Muscle of arm (tissue), 14 donors: ENCODE measurements at places on chromosomes 7 and 10.

GRCh38 chr7:37069336-37069735 lies 345.0 kb upstream of the AOAH start:
- no peak for DNase-seq

DNA sequence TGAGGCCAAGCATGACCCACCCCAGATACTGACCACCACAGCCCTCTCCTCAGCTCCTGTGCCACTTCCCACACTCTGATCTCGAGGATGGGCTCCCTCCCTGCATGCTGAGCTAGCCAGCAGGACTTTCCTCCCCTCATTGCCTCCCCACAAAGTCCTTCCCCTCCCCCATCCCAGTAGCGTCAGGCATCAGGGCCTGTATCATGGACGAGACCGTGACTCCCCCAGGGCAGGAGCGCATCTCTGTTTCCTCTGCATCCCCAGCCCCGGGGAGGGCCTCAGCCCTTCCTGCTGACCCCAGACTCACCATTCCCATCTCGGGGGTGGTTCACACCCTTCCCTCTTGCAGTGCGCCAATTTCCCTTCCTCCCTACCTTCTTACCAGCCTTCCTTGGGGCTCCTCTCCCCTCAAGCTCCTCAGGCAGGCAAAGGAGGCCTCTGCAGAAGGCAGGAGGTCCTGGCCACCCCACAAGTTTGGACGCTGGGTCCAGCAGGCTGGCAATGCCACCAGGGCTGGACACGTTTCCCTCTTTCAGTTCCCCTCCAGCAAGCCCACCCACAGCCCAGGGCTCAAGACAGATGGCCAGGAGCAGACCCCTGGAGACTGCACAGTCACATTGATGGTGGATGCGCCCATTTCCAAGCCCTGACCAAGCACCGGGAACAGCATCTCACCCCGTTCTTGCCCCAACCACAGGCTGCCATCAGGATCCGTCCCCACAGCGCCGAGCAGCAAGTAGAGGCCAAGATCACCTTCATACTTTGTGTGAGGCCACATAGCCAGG lies 36.5 kb downstream of the GRID1 start:
- DNase-seq = no peak

- no peak for DNase-seq
Measured at GRCh38 chr10:126124046-126124445, 227.7 kb downstream of the FANK1 start.

- no peak for DNase-seq
Measured at GRCh38 chr7:140903741-140904480, 20.8 kb downstream of the BRAF start.

GRCh38 chr10:46091828-46092523 lies 45.9 kb upstream of the MSMB start:
- no peak for DNase-seq

DNA sequence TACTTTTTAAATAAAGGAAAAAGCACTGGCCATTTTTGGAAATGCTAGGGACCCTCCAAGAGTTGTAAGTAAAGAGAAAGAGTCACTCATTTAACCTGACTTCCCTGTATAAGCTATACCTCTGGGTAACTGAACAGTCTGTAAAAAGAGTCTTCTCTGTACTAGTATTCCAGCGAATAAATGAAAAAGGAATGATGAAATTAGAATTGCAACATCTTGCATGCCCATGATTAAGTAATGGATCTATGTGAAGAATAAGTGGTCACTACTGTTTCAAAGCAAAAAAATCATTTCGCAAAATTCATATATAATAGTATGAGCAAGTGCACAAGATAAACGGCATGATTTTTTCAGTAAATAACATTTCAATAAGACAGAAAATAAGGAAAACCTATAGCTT lies 116.8 kb downstream of the ZFAND4 start:
- no peak for DNase-seq

- DNase-seq = peak; percentile 83
Measured at GRCh38 chr10:93180482-93180931, 106.8 kb downstream of the CYP26A1 start.

- no peak for DNase-seq
Measured at GRCh38 chr7:157538321-157538720, 201.5 kb downstream of the DNAJB6 start.

GRCh38 chr7:151806952-151807775 lies 69.8 kb downstream of the PRKAG2 start:
- DNase-seq = no peak

GRCh38 chr7:16136896-16137295 lies 284.4 kb downstream of the CRPPA start:
- no peak for DNase-seq

- DNase-seq = no peak
Measured at GRCh38 chr10:128645486-128645885, 519.3 kb upstream of the MKI67 start.

GRCh38 chr10:11856678-11857077 lies 33.5 kb downstream of the PROSER2 start:
- no peak for DNase-seq

DNA sequence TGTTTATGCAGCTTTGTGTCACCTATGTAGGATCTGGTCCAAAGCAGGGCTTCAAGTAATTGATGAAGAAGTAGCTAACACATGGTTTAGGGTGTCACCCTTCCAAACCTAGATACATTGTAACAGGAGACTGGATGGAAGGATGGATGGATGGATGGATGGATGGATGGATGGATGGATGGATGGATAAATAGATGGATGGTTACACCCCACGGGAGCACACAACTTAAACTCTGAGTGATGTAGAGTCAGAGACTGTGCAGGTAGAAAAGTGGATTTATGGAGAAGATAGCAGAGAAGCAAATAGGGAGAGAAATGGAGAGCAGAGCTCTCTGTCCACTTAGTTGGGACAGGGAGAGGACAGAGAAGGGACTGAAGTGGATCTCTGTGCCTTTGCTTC lies 78.4 kb downstream of the NHLRC2 start:
- DNase-seq = no peak

- peak; percentile 20 for DNase-seq
Measured at GRCh38 chr7:66894463-66895080, 26.5 kb upstream of the TMEM248 start.

DNA sequence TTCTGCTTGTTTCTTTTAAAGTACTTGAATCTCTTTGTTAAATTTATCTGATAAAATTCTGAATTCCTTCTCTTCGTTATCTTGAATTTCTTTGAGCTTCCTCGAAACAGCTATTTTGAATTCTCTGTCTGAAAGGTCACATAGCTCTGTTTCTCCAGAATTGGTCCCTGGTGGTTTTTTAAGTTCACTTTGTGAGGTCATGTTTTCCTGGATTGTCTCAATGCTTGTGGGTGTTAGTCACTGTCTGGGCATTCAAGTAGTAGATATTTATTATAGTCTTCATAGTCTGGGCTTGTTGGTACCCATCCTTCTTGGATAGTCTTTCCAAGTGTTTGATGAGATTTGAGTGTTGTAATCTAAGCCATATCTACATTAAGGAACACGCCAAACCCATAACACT lies 1060.6 kb downstream of the LRMDA start:
- DNase-seq = no peak

- no peak for DNase-seq
Measured at GRCh38 chr7:158077934-158078910, 509.4 kb downstream of the PTPRN2 start.

GRCh38 chr7:67505449-67505848 lies 508.8 kb downstream of the TYW1 start:
- no peak for DNase-seq

- peak; percentile 51 for DNase-seq
Measured at GRCh38 chr7:95035295-95035694, 127.9 kb downstream of the PPP1R9A start.

- no peak for DNase-seq
Measured at GRCh38 chr7:75619636-75620035, 119.1 kb downstream of the HIP1 start.
